Suprapubic skin (tissue), 4 donors: ENCODE measurements at places on chromosomes 4 and X. TPM values are rescaled to one million over a fixed set of nuclear protein-coding genes. Genes with fewer than 3 reads are reported as not detected.

The SAGE1 gene
- total RNA-seq = not detected

The GPR173 gene
- 0.21 TPM for total RNA-seq

The VCX gene
- not detected for total RNA-seq

The LPAR4 gene
- total RNA-seq = 0.32 TPM

The TGIF2LX gene
- not detected for total RNA-seq

GRCh38 chr4:133154725-133155124 lies 5.6 kb downstream of the PCDH10 start:
- no peak overlapping the region for H3K4me3 ChIP-seq
- H3K27ac ChIP-seq = no peak overlapping the region
- DNase-seq = no peak
- H3K27me3 ChIP-seq = peaks cover 51% of the 10 kb centered on the region
- H3K36me3 ChIP-seq = no peaks in the 10 kb centered on the region

DNA sequence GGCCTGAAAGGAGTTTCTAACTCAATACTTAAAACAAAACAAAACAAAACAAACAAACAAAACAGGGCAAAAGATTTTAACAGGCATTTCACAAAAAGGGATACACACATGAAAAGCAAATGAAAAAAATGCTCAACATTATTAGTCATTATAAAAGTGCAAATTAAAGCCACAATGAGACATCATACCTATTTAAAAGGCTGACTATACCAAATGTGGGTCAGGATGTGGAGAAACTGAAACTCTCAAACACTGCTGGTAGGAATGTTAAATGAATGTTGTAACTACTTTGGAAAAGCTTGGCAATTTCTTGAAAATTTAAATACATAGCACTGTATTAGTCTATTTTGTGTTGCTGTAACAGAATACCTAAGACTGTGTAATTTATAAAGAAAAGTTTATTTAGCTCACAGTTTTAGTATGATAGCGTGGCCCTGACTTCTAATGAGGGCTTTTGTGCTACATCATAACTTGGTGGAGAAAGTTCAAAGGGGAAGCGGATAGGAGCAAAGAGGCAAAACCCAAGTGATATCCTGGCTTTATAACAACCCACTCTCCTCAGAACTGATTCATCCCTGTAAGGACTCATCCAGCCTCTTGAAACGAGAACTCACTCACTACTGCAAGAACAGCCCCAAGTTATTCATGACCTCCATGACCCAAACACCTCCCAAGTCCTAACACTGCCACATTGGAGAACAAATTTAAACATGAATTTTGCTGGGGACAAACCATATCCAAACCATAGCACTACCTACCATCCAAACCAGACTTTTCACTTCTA lies 214.0 kb downstream of the TEX11 start:
- H3K36me3 ChIP-seq = no peaks in the 10 kb centered on the region
- no peaks in the 10 kb centered on the region for H3K27me3 ChIP-seq
- no peak overlapping the region for H3K27ac ChIP-seq
- H3K4me3 ChIP-seq = no peak overlapping the region

GRCh38 chr4:152678841-152679240 lies 956 bp downstream of the TMEM154 start:
- H3K36me3 ChIP-seq = no peaks in the 10 kb centered on the region
- peak overlapping the region; percentile 56 for H3K4me3 ChIP-seq
- DNase-seq = no peak

GRCh38 chr4:53189011-53189410 lies 176.8 kb downstream of the SCFD2 start:
- H3K36me3 ChIP-seq = no peaks in the 10 kb centered on the region
- DNase-seq = no peak
- no peaks in the 10 kb centered on the region for H3K27me3 ChIP-seq

DNA sequence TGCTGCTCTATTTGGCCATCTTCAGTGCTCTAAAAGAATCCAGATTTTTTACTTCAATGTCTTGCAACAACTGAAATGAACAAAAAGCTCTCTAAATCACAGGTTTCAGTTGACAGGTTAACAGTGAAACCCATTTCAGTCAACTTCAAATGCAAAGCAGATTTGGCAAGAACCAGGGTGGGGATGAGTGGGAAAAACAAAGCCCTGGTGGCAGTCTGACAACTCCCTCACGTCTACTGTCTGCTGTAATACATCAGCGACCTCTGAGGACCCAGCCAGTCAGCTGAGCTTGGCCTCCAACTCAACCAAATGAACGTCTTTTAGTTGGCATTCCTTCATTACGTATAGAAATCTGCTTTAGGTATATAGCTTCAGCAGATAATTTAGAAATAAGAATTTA lies 95.8 kb downstream of the COL25A1 start:
- H3K4me1 ChIP-seq = peaks cover 5% of the 10 kb centered on the region
- no peak overlapping the region for H3K27ac ChIP-seq
- H3K4me3 ChIP-seq = no peak overlapping the region
- no peak for DNase-seq
- H3K27me3 ChIP-seq = no peaks in the 10 kb centered on the region
- H3K36me3 ChIP-seq = no peaks in the 10 kb centered on the region

GRCh38 chr4:121376556-121376955 lies 4.3 kb downstream of the QRFPR start:
- no peak overlapping the region for H3K4me3 ChIP-seq
- no peaks in the 10 kb centered on the region for H3K36me3 ChIP-seq
- peaks cover 34% of the 10 kb centered on the region for H3K27me3 ChIP-seq
- no peak overlapping the region for H3K27ac ChIP-seq
- H3K4me1 ChIP-seq = peaks cover 13% of the 10 kb centered on the region
- no peak for DNase-seq

- no peaks in the 10 kb centered on the region for H3K36me3 ChIP-seq
- no peak overlapping the region for H3K4me3 ChIP-seq
- no peaks in the 10 kb centered on the region for H3K4me1 ChIP-seq
- no peaks in the 10 kb centered on the region for H3K27me3 ChIP-seq
- no peak for DNase-seq
These were observed 24.7 kb upstream of the LRAT start for GRCh38 chr4:154719087-154719486.

GRCh38 chr4:82123934-82124333 lies 249.9 kb downstream of the HNRNPD start:
- H3K4me3 ChIP-seq = no peak overlapping the region
- H3K27me3 ChIP-seq = no peaks in the 10 kb centered on the region
- no peaks in the 10 kb centered on the region for H3K4me1 ChIP-seq

DNA sequence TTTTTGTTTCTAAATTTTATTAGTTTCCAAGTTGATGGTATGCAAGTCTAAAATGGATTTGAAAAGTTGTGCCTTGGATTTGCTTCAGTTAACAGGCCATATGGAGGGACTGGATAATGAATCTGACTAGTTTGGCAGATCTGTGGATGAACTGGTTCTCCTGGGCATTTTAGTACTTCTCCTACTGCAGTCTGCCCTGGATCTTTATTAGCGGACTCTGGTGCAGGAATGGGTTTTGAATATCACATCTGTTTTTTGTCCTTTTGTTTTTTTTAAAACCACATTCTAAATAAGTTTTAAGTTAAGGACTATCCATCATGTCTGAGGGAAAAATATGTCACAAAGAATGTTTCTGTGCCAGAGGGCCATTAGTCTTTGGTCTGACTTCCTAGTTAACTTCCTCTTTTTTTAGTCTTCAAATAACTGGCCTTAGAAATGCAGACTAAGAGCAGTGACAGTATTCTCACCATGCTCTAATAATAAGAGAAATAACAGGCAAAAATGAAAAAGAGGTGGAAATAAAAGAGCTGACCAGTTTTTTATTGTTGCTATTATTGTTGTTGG lies 13.9 kb upstream of the DCK start:
- no peaks in the 10 kb centered on the region for H3K27me3 ChIP-seq
- H3K27ac ChIP-seq = no peak overlapping the region
- H3K4me3 ChIP-seq = no peak overlapping the region
- peaks cover 6% of the 10 kb centered on the region for H3K36me3 ChIP-seq
- no peaks in the 10 kb centered on the region for H3K4me1 ChIP-seq

- no peak for DNase-seq
- no peak overlapping the region for H3K4me3 ChIP-seq
- H3K27me3 ChIP-seq = no peaks in the 10 kb centered on the region
- H3K4me1 ChIP-seq = no peaks in the 10 kb centered on the region
These were observed 7.1 kb downstream of the OFD1 start for GRCh38 chrX:13741695-13742094.

DNA sequence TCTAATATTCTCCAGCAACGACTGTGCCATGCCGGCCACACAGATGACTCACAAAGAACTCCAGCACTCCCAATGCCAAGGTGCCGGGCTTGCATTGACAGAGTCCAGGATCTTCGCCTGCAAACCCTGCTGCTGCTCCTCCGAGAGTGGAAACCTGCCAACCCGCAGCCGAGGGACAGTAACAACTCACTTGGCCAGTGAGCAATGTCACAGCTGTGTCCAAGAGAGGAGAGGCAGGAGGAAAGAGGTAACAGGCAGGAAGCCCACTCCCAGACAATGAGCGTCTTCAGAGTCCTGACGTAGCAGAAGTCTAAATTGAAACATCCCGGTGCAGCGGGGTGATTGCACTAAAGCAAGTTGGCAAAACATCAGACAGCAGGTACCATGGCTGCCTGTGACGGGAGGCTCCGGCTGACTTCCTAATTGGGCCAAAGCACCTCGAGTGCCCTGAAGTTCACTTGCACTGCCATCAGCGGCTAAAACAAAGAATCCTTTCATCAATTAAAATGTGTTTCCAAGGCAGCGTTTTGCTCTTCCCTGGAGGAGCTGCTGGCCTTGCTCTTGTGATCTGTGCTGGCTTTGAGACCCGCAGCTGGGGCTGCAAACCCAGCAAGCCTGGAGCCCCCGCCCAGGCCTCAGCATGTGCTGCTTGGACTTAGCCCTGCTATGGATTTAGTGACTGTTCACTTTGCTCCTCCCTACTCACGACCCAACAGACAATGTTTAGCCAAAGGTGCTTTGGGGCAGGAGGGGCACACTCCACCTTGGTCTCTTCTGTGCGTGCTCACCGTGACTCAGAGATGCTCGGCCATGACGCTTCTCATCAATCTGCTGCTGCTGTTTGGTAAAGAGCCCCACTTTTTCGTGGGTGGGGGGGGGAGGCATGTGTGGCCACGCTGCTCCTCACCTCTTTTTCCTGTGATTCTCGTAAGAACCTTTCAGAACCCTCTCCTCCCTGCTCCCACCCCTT lies 36.5 kb downstream of the DCTD start:
- peak; percentile 63 for DNase-seq
- H3K4me3 ChIP-seq = no peak overlapping the region
- peaks cover 8% of the 10 kb centered on the region for H3K36me3 ChIP-seq
- H3K27ac ChIP-seq = no peak overlapping the region

DNA sequence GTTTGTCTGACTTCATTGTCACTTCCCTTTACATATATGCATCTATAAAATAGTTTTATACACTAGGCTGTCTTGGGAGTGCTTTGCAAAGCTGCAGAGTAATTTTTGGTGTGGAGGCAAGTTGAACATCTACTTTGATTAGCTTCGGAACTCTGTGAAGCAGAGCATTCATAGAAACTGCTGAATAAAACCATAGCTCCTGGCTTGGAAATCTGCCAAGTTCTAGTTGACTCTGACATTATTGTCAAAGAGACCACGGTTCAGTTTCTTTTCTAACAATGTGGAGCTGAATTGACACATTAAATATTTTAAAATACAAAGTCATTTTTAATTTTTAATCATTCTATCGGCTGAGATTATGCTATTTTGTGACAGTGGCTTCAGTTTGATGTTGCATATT lies 335.0 kb downstream of the BMPR1B start:
- no peaks in the 10 kb centered on the region for H3K4me1 ChIP-seq
- no peak for DNase-seq
- H3K27me3 ChIP-seq = no peaks in the 10 kb centered on the region
- H3K36me3 ChIP-seq = no peaks in the 10 kb centered on the region
- no peak overlapping the region for H3K27ac ChIP-seq
- no peak overlapping the region for H3K4me3 ChIP-seq

DNA sequence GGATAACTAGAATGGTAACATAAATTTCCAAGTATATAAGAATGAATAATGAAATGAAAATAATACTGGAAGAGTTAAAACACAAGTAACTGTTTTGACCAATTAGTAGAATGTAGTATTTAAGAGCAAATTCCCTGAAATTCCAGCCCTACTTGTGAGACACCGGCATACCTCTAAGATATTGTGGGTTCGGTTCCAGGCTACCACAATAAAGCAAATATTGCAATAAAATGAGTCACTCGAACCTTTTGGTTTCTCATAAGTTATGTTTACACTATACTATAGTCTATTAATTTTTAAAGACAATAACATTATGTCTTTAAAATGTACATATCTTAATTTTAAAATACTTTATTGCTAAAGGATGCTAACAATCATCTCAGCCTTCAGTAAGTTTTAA lies 15.2 kb upstream of the IQCM start:
- no peak overlapping the region for H3K27ac ChIP-seq
- H3K4me3 ChIP-seq = no peak overlapping the region
- no peaks in the 10 kb centered on the region for H3K4me1 ChIP-seq
- no peaks in the 10 kb centered on the region for H3K27me3 ChIP-seq

- DNase-seq = peak; percentile 79
- peak overlapping the region; percentile 92 for H3K27ac ChIP-seq
- H3K4me1 ChIP-seq = peaks cover 40% of the 10 kb centered on the region
- peaks cover 3% of the 10 kb centered on the region for H3K27me3 ChIP-seq
- H3K4me3 ChIP-seq = peak overlapping the region; percentile 54
These were observed 84.9 kb downstream of the BCOR start for GRCh38 chrX:40012868-40013265.

DNA sequence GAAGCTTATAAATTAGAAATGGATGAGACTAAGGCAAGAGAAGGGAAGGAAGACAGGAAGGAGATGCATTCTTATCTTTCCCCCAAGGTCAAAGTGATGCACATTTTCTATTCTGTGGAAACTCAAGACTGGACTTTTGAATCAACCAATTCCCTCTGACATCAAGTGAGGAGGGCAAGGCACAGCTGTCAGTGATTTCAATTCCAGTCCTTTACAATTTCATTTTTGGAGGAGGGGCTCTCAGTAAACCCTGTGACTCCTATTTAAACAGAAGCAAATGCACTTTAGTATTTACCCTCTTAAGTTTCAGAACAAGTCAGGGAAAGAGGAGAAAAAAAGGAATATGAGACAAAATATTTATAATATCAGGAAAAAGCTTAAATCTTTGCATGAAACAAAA lies 134.0 kb downstream of the MGST2 start:
- no peak for DNase-seq
- H3K4me3 ChIP-seq = no peak overlapping the region
- H3K27me3 ChIP-seq = no peaks in the 10 kb centered on the region
- H3K36me3 ChIP-seq = no peaks in the 10 kb centered on the region

DNA sequence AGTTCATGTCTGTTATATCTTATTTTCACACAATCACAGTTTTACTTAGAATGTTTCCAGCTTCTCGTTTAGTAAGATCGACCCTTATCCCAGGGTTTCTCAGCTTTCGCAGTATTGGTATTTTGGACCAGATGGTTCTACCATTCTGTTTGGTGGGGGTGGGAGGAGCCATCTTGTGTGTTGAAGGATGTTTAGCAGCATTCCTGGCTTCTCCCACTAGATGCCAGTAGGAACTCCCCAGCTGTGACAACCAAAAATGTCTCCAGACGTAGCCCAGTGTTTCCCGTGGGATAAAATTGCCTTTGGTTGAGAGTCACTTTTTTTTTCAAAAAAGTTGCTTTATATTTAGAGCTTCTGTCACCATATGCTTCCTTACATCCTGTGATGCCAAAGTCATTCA lies 90.9 kb upstream of the TLR2 start:
- H3K36me3 ChIP-seq = peaks cover 33% of the 10 kb centered on the region
- no peaks in the 10 kb centered on the region for H3K4me1 ChIP-seq
- H3K27me3 ChIP-seq = no peaks in the 10 kb centered on the region
- H3K27ac ChIP-seq = no peak overlapping the region
- H3K4me3 ChIP-seq = no peak overlapping the region
